ENCODE measurements at places on chromosomes 6 and 20. TPM values are rescaled to one million over a fixed set of nuclear protein-coding genes. Genes with fewer than 3 reads are reported as not detected.

GRCh38 chr6:105795913-105796517 lies 290.1 kb upstream of the PRDM1 start:
- DNase-seq, result no peak

- DNase-seq, result no peak
Observed at GRCh38 chr6:118356054-118356453, 192.0 kb upstream of the PLN start.

DNA sequence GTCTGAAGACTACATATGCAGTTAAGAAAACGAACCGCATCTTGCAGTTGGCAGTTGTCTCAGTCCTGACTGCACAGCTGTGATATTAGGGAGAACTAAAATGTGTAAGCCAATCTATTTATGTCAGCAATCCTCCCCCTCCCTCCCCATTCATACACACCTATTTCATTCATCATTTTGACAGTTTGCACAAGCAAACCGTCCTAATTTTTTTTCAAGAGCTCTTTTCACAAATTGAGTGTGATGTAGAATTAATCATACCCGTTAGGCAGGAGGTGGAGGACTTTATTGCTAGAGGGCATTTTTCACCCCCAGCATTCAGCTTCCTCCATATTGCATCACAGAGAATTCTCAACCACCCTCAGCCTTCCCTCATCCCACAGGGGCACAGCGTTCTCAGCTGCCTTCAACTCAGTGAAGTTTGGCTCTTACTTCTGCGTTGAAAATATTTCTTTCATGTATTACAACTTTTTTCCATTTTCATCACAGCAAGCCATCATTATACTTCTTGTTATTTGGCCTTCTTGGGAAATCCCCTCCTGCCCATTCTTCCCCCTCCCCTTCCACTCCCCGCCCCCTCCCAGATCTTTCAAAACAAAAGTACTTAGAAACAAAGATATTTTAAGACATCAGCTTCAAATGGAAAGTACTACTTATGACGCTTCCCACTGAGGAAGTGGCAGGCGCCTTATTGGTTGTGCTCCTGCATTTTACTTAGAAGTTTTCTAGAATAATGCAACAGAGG lies 37.5 kb downstream of the NOX3 start:
- DNase-seq, result peak; percentile 18

GRCh38 chr6:105318660-105319059 lies 84.2 kb downstream of the PREP start:
- no peak for DNase-seq

DNA sequence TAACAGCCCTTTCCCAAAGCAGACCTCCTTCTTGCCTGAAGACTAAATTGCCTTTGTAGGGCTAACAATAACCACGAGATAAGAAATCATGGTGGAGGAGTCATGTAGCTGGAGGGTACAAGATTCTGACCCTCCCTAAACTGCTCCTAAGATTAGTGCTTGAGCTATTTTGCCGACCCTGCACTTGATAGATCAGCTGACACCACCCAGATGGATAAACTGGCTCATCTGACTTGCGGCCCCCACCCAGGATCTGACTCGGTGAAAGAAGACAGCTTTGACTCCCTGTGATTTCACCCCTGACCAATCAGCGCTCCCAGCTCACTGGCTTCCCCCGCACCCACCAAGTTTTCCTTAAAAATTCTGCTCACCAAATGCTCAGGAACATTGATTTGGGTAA lies 57.6 kb upstream of the UNC93A start:
- DNase-seq, result no peak

- DNase-seq, result no peak
Observed at GRCh38 chr20:46272389-46273047, 35.8 kb downstream of the CDH22 start.

GRCh38 chr6:107965746-107966145 lies 7.7 kb upstream of the SEC63 start:
- no peak for DNase-seq

GRCh38 chr6:16836144-16836981 lies 75.1 kb upstream of the ATXN1 start:
- no peak for DNase-seq

DNA sequence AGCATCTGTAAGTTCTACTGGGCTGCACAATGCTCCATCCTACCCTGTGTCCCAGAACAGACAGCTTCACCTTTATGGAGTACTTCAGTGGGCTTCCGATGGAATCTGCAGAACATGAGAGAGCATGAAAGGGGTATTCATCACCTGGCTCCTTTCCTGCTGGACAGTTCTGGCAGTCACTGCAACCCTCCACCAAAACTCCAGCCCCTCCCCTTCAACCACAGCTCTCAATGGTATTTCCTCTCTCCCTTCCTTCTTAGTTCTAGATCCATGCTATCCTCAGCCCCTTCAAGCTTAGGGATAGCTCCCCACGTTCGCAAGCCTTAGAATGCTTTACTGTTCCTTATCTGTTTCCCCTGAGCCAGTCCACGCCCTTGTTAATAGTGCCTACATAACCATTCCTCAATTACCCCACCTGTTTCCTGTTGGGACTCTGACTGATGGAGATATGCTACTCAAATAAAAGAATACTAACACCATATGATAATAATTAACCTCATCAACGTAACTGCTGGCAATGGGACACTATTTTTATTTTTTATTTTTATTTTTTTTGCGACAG lies 26.8 kb downstream of the TRAM2 start:
- DNase-seq, result no peak

DNA sequence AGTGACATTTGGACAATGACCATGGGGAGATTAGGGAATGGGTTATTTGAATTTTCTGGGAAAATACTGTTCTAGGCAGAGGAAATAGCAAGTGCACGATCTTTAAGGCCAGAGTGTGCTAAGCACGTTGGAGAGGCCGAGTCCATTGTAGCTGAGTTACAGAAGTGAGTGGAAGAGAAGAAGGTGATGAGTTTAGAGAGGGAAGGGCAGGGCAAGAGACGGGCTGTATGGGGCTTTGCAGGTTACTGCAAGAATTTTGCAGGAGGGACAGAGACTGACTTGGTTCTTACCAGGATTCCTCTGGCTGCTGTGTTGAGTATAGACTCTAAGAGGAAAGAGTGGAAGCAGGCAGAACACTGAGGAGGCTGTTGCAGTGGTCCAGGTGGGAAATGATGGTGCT lies 1.1 kb upstream of the NCOA3 start:
- no peak for DNase-seq

GRCh38 chr20:23639490-23639958 lies 1.8 kb upstream of the CST3 start:
- DNase-seq, result no peak

DNA sequence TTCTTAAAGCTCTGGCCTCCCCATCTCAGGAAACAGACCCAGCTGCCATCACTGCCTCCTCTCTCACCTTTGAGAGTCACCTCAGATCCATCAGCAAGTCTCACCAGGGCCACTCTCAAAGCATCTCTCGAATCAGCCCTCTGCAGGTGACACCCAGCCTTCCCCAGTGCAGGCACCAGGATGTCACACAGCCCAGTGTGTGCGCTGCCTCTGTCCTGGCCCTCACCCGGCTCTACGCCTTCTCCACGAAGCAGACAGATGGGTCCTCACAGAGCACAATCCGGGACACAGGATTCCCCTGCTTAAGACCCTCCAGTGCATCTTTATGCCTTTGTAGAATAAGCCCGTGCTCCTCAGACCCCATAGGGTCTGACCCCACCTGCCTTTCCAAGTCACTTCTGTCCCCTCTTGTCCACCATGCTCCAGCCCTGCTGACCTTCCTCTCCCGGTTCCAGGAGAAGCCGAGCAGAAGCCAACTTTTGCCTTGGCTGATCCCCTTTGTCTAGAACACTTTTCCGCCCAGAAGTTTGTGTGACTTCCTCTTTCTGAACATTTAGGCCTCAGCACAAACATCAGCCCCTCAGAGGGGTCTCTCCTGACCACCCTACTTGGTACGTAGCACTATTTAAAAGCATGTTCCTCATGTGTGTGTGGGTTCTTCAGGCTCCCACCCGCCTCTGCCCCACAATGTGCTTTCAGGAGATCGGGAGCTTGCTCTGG lies 60.2 kb downstream of the PSMG4 start:
- no peak for DNase-seq

- DNase-seq, result no peak
Observed at GRCh38 chr20:45867136-45867818, 9.9 kb downstream of the ZSWIM3 start.

- DNase-seq, result no peak
Observed at GRCh38 chr6:15349379-15349778, 103.5 kb downstream of the JARID2 start.

DNA sequence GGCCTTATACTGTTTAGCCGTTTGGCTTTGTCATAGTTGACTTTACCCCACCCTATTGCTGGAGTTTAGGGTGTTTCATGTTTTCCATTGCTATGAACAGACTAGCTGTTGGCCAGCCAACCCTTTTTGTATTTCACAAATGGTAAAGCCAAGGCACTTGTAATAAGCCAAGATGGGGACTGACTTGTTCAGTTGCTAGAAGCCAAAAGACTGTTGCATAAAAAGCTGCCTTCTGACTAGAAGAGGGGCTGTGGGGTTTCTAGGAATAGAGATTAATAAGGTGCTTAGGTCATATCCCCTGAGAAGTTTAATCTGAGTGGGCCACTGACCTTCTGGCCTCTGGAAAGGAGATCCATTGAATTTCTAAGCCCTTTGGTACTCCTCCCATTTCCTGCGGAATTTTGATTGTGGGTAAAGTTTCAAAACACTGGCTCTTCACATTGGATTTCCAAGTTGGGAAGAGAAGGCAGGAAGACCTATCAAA lies 211.1 kb downstream of the PLCB4 start:
- no peak for DNase-seq

DNA sequence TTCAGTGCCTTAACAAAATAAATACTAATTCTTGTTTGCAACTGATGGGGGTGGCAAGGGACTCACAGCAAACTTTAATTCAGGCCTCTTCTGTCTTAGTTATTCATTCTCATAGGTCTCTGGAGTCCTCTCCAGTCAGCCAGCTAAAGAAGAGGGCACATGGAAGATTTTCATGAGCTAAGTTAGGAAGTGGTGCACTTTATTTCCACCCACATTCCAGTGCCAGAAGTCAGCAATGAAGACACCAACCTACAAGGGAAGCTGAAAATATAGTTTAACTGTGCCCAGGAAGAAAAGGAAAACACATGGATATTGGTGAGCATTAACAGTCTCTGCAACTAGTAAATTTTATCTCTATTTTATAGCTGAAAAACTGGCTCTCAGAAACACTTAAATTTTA lies 16.7 kb upstream of the IRAK1BP1 start:
- no peak for DNase-seq

DNA sequence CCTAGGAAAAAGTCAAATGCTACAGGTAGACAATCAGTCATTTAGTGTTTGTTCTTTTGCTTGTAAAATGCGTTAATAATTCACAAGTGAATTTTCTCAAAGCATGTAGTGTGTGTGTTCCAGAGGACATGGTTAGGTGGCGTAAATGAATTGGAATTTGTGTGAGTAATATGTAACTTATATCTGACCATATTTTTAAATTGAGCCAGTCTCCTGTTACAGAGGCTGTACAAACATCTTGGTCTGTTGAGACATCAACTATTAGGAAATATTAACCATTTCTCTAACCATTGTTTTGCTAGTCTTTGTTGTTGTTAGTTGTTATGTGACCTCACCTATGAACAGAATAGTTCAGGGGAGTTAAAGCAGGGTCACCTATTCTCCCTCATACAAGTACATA lies 22.7 kb downstream of the MCM8 start:
- DNase-seq, result no peak

GRCh38 chr20:341682-342081 lies 5.2 kb upstream of the NRSN2 start:
- no peak for DNase-seq

GRCh38 chr20:37726971-37727956 lies 33.4 kb downstream of the CTNNBL1 start:
- DNase-seq, result no peak

DNA sequence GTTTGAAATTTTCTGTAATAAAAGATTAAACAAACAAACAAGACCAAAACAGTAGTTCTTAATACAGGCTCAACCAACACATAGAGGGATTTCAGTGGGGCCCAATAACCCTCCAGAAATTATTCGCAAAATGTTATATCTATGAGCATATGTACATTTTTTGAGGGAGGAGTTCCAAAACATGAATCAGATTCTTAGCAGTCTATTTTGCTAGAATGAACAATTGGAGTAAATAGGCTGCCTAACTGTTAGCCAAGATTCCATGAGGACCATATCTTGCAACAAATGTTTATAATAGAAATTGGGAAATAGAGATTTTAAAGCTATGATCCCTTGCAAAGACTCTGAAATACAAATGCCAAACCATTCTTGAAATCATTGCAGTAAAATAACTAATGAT lies 186.3 kb downstream of the AKAP7 start:
- no peak for DNase-seq

DNA sequence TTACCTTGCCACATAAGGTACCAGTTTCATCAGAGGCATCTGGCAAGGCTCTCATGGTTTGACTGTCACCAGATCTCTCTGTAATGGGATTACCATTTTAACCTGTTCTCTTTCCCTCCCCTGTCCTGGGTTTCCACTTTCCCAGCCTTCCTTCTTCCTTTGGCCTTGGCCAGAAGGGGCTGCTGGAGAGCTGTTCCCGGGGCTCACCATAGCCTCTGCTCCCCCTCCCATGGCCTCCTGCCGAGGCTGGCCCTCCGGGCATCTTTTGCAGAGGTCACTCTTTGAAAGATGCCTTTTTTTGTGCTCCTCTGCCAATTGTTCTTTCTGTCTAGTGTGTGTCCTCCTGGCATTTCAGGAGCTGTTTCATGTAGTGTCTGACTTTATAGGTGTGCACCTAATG lies 100.7 kb upstream of the SCP2D1 start:
- DNase-seq, result no peak

- DNase-seq, result no peak
Observed at GRCh38 chr20:59616306-59616705, 12.0 kb downstream of the PHACTR3 start.

GRCh38 chr6:14083751-14084150 lies 33.8 kb upstream of the CD83 start:
- DNase-seq, result no peak

DNA sequence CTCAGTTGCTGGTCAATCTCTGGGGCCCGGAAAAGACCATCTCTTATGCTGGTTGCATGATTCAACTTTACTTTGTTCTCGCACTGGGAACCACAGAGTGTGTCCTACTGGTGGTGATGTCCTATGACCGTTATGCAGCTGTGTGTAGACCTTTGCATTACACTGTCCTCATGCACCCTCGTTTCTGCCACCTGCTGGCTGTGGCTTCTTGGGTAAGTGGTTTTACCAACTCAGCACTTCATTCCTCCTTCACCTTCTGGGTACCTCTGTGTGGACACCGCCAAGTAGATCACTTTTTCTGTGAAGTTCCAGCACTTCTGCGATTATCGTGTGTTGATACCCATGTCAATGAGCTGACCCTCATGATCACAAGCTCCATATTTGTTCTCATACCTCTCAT lies 4.3 kb downstream of the OR2J3 start:
- DNase-seq, result no peak

GRCh38 chr6:6505111-6505510 lies 83.4 kb upstream of the LY86 start:
- no peak for DNase-seq

GRCh38 chr6:6655805-6656251 lies 67.3 kb downstream of the LY86 start:
- DNase-seq, result no peak

Gene FERMT1
- total RNA-seq, result 0.22 TPM

Gene LGSN
- not detected for total RNA-seq

Gene LTB
- total RNA-seq, result 206 TPM

Gene TMC2
- not detected for total RNA-seq

Gene PSORS1C2
- total RNA-seq, result not detected

Gene SPO11
- total RNA-seq, result not detected

Gene HUS1B
- 1.2 TPM for total RNA-seq

Gene OPRM1
- not detected for total RNA-seq

Gene C6orf163
- total RNA-seq, result 1.5 TPM
